Brain pericyte (primary cell): ENCODE measurements at places on chromosomes 7 and 10.

- no peak for DNase-seq
These were observed 131.0 kb downstream of the PLXDC2 start for GRCh38 chr10:19947215-19947614.

DNA sequence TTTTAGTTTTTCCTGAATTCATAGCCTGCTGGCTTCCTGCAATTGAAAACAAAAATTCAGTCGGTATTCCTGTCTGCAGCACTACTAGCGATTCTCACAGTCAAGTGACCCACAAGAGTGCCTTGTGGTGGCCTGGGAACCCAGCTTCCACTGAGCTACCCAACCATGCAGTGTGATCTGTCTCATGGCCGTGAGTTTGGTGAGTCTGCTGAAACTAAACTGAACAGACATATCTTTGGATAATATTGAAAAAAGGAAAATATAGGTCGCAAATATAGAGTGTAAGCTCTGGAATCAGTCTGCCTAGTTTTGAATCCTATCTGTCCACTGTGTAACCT lies 18.1 kb downstream of the ZNF786 start:
- no peak for DNase-seq

DNA sequence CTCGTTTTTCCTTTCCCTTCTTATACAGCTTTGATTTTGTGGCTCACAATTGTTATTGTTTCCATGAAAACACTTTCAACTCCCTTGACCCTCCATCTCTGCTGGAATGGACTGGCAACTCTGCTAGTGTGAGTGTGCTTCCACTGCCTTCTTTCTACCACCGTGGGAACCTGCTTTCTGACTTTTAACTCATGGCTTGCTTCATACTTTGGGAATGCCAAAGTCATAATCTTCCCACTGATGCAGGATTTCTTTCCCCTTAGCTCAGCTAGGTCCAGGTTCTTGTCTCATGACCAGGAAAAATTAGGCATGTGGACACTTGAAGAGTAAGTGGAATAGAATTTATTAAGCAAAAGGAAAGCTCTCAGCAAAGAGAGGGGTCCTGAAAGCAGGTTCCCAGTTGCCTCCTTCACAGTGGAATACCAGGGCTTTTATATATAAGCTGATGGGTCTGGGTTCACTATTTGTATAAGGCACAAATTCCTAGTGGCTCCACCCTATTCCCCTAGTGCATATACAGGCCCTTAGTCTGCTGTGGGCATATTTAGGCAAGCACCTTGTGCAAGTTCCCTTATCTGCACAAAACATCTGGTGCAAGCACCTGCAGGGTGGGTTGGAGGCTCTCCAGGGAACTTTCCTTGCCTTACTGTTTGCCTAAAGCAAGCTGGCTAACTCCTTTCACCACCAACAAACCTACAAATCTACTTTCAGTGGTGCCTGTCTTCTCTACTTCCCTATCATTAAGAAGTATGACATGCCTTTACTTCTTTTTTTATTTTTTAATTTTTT lies 119.5 kb downstream of the CFAP58 start:
- DNase-seq: no peak

DNA sequence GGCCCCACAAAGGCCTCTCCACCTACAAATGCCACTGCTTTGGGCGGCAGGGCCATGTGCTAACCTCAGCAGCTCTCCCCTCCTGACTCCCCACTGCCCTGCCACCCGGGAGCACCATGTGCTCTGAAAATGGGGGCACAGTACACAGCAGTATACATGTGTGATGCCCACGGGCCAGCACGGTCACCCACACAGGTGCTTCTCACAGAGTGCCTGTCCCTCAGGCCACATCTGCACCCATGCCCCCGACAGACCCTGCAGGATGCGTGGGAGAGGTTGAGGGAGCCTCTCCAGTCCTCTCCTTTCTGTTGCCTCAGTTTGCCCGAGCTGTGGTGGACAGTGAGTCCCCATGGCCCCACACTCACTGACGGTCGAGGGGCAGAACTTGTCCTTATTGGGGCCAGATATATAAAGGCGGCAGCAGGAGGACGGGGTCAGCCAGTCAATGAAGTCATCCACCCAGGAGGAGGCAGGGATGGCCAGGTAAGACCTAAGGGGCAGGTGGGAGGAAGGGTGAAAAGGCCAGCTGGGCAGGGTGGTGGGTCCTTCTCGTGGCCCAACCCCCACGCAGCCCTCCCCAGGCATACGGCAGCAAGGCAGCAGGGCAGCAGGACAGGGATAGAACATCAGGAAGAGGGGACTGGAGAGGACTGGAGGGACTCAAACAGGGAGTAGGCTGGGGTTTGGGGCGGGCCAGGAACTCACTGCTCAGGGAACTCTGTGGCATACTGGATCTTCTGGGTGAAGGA lies 19.6 kb downstream of the NPC1L1 start:
- DNase-seq: no peak

GRCh38 chr7:77752016-77752415 lies 46.2 kb downstream of the TMEM60 start:
- no peak for DNase-seq

- DNase-seq: no peak
These were observed 13.7 kb upstream of the DIP2C start for GRCh38 chr10:703118-703517.

- DNase-seq: no peak
These were observed 178.4 kb upstream of the ADO start for GRCh38 chr10:62626079-62626478.

DNA sequence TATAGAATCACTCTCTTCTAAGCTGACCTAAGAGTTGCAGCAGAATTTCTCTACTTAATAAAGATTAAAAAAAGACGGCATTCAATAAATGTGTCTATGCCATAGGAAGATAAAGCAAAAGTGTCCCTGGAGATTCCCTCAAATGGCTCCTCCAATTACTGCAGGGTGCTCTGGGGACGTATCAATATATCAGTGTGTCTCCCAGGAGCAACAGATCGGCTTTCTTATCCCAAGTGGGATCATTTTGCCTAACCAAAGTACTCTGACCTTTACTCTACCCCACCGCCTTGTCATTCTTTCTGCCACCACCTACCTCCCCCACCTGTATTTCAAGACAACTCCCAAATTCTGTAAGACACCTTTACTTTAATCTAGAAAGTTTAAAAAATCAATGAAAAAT lies 202.0 kb upstream of the SEMA3C start:
- no peak for DNase-seq

DNA sequence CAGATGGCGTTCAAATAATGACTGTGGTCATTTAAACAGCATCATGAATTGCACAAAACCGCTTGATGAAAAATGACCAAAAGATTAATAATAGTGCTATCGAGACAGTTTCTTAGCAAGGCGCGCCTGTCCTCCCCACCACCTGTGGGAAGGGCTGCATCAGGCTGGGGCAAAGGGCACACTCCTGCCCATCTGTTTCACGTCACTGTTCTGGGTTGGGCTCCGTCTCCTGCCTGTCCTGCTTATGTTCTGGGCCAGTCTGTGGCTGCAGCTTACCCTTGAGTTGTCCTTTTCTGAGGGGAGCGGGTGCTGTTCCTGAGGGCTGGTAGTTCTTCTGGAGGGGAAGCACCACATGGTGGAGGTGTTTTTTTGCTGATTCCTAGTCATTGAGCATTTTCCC lies 13.3 kb downstream of the RBM17 start:
- DNase-seq: no peak

DNA sequence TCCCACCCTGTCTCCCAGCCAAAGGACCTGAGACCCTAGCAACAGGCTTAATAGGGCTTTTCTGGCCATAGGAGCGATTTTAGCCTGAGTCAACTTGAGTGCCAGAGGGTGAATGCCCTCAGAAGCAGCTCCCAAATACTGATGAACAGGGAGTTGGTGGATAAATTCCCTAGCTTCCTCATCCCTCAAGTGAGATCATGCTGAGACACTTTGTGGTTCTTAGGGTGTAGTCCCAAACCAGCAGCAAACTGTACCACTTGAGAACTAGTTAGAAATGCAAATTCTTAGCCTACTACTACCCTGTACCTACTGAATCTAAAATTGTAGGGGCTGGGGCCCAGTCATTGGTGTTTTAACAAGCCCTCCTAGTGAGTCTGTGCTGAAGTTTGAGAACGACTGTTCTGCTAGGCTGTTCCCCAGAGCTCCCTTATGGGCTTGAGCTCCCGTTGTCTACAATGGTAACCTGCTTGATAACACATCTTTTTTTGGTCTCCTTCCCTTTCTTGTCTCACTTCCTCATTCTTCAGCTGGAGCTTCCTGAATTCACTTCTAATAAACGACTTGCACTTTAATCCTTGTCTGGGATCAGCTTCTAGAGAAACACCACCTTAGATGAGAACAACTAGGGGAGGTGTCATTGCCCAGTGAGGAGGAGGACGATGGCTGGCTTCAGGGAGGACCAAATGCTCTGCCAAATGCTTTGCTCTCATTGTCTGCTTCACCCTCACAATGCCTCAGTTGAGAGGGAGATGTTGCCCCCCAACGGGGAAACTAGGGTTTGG lies 18.2 kb upstream of the CDH23 start:
- DNase-seq: no peak

DNA sequence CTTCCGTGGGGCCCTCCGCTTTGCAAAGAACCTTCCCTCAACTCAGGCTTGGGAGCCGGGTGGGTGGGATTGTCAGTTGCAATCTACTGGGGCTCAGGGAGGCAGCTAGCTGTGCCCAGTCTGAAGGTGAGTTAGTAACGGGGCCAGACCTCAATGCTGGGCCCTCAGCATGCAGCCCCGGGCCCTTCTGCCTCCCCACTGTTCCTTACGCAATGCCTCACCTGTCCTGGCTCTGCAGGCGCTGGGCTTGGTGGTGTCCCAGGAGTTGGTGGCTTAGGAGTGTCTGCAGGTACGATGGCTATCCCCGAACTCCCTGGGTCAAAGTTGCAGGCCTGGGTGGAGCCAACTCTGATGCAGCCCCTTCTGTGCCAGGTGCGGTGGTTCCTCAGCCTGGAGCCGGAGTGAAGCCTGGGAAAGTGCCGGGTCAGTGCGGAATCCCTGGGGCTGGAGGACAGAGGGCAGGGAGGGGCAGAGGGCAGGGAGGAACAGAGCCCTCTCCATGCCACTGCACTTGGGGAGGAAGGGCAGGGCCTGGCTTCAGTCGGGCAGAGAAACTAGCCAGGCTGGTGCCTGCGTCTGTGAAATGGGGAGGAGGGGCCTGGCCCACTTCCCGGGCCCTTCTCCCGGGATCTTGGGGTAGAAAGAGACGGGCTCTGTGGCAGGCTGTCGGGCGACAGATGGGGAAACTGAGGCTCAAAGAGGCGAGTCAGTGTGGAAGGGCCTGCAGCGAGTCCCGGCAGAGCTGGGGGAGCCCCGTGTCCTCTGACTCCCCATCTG lies 15.0 kb downstream of the ELN start:
- no peak for DNase-seq

GRCh38 chr10:19828278-19829049 lies 12.2 kb downstream of the PLXDC2 start:
- DNase-seq: no peak
